ENCODE measurements at places on chromosomes 3 and 15.

- DNase-seq = no peak
Observed at GRCh38 chr15:47861111-47861903, 144.0 kb downstream of the SEMA6D start.

- no peak for DNase-seq
Observed at GRCh38 chr3:10373686-10374261, 52.9 kb upstream of the SEC13 start.

GRCh38 chr3:107411056-107411455 is 33.8 kb downstream of the CCDC54 start:
- no peak for DNase-seq

- DNase-seq = no peak
Observed at GRCh38 chr15:33913459-33913858, 54.8 kb upstream of the CHRM5 start.

DNA sequence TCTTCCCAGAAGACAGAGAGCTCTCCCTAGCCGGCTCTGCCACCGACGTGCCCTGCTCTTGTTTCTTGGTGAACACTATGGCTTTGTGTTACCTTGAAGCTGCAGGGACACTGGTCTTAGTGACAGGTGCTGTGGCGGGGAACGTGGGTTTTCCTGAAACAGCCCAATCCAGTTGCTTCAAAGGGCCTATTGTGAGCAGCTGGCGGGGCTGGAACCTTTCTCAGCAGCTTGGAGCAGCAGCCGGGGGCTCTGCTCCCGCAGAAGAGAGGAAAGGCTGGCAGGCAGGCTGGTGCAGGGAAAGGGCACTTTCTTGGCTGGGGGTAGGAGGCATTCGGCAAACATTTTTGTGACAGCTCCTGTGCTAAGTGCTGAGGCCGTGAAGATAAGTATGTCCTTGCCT is 12.8 kb downstream of the MYZAP start:
- peak; percentile 10 for DNase-seq

DNA sequence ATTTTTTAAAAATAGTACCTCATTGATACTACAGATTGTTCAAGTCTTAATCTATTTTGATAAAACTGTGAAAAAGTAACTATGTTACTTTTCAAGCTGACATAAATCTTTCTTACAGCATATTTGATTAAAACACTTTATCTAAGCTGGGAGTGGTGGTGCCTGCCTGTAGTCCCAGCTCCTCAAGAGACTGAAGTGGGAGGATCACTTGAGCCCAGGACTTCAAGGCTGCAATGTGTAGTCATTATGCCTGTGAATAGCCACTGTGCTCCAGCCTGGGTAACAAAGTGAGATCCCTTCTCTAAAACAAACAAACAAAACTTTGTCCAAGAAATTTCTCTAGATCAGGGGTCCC is 59.6 kb upstream of the NEDD4 start:
- no peak for DNase-seq

GRCh38 chr3:126180477-126181397 is at the start of gene ALDH1L1:
TSS of gene ALDH1L1 (minus strand) at chr3:126180586. CDS start at chr3:126160979, 19,607 bp downstream.
- DNase-seq = peak; percentile 79

GRCh38 chr15:37791693-37792092 is 142.7 kb upstream of the TMCO5A start:
- no peak for DNase-seq

GRCh38 chr3:14534516-14535191 is 5.5 kb downstream of the GRIP2 start:
- DNase-seq = no peak

DNA sequence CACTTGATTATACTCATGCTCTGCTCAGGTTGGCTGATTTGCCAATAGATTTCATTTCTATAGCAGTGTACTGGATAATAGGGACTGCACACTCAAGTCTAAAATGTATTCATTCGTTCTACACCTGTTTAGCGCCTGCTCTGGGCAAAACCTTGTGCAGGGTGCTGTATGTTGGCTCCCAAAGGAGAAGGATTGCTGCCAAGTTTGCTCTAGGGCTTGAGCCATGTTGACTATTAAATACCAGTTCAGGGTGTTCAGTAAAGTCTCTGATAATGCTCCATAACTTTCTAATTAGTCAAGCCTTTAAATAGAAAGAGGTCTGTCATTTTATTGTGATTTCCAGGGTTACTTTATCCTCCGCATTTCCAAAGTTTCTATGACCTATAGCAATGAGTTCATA is 470.2 kb downstream of the MAGI1 start:
- DNase-seq = no peak

DNA sequence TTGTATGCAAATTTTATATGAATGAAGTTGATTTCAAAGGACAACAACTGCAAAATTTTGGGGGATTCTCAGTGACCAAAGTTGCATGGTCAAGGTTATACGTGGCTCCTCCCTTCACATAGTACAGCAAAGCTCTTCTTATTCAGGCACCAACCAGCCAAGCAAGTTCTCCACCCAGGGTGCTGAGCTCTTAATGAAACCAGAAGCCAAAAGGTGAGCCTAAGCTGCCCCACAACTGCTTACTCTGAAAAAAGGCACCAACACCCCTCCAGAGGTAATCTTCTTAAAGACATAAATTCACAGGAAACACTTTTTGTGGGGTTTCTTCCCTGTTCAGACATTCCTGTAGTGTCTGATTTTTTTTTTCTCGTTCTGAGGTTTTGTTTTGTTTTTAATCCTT is 106.1 kb upstream of the GMNC start:
- no peak for DNase-seq

DNA sequence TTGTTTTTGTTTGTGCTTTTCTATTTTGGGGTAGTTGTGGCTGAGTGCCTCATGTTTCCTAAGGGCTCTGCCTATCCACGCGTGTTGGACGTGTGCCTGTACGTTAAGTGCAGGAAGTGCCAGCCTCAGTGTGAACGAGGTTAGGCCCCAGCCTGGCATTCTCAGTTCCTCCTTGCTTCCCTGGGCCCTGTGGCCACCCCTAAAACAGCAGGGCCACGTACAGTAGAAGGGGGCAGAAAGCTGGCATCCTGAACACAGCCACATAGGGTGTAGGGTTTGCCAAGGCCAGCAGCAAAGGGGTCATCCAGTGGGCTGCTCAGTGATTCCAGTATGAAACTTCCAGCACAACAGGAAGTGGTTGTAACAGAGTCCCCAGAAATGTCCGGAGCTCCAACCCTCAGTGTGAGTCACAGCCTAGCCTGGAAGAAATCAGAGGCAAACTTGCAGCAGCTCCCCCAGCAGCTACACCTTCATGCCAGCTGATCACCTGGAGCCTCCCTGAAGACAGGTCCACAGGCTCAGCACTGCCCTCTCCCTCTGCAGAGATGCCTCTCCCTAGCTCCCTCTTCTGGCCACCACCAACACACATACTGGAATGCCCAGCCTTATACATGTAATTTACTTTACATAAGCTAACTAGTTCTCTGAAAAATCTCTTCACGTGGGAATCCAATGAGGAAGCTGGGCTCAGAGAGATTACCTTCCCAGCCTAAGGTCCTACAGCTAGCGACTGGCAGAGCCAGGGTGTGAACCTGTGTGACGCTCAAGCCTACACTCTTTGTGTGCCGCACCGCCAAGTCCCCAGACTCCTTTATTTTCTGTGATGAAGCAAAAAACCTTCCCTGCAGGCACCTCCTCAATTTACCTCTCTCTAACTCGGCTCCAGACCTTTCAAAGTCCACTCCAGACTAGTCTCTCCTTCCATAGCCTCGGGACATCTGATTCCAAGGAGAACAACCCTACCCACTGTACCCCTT is 26.6 kb downstream of the ILDR1 start:
- peak; percentile 27 for DNase-seq

GRCh38 chr15:41832875-41833274 is 5.0 kb downstream of the JMJD7 start:
- no peak for DNase-seq

- DNase-seq = no peak
Observed at GRCh38 chr15:58346361-58346760, 85.4 kb upstream of the LIPC start.

DNA sequence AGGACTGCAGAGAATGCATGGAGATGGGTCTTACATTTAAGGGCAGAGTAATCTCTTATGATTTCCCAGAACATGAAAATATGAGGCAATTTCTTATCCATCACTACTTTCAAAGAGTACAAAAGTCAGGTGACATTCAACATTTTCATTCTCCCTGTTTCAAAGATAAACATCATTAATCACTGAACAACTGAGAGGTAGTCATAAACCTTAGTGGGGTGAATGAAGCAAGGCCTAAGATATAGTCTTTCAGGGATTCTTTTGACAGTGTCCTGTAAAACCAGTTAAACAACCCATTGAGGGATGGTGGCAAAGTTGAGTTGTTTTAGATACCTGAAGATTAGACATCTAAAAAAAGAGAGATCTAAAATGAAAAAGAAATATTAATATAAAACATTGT is 271.6 kb upstream of the CBLB start:
- no peak for DNase-seq

- no peak for DNase-seq
Observed at GRCh38 chr3:57545636-57546268, 1.6 kb upstream of the DNAH12 start.

DNA sequence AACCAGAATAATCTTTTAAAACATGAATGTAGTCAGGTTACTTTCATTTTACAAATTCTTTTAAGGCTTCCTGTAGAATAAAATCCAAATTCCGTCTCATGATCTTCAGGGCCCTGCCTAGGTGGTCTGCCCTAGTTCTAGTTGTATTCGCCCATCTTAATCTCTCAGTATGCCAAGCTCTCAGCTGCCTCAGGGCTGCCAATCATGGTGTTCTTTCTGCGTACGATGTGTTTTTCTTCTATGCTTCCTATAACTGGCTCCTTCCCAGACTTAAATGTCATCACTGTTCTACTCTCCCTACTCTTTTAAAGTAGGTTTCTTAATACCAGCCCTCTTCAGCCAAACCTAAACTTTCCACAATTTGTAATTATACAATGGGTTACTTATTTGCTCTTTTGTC is 107.4 kb downstream of the GREM1 start:
- no peak for DNase-seq

DNA sequence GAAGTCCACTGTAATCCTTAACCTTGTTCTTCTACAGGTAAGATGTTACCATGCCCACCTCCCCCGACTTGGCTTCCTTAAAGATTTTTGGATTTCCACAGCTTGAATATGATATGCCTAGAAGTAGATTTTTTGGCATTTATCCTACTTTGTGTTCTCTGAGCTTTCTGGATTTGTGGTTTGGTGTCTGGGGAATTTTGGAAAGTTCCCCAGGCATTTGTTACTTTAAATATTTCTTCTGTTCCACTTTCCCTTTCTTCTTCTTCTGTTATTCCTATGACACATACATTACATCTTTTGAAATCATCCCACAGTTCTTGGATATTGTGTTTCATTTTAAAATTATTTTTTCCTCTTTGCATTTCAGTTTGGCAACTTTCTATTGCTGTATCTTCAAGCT is 122.1 kb upstream of the TMEM108 start:
- no peak for DNase-seq

DNA sequence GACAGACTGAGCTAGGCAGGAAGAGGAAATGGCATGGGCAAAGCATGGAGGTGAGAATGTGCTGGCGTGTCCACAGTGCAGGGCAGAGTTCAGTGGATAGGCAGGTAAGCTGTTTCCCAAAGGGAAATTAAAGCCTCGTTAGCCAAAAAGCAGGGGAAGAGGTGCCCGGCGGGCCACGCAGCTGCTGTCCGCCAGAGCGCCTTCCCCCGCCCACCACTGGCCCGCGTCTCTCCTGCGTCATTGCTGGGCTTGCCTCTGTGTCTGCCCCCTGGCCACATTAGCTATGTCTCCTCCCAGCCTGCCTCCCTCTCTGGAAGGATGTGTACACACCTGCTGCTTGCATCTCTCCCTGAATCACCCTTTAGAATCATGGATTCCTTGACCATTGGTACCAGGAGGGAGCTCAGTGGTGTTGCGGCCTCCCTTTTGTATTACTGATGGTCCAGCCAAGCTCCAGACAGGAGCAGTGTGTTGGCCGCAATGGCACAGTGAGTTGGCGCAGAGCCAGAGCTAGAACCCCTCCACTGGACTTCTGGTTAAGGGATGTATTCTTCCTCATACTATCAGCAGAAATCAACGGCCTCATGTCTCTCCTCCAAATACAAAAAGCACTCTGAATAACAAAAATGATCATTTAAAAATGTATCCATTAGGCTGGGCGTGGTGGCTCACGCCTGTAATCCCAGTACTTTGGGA is 26.6 kb downstream of the SLC28A1 start:
- DNase-seq = no peak

Measured in substantia nigra (tissue), 51 donors.